ENCODE measurements at places on chromosomes 1 and 21.

GRCh38 chr1:24070821-24071393 lies 41.0 kb downstream of the MYOM3 start:
- peak; percentile 52 for DNase-seq

GRCh38 chr1:58782178-58783089 lies 1.4 kb downstream of the JUN start:
- DNase-seq = no peak

- DNase-seq = no peak
Measured at GRCh38 chr1:112143871-112144441, 154.5 kb upstream of the KCND3 start.

- DNase-seq = no peak
Measured at GRCh38 chr1:35379317-35380000, 111.0 kb downstream of the ZMYM4 start.

DNA sequence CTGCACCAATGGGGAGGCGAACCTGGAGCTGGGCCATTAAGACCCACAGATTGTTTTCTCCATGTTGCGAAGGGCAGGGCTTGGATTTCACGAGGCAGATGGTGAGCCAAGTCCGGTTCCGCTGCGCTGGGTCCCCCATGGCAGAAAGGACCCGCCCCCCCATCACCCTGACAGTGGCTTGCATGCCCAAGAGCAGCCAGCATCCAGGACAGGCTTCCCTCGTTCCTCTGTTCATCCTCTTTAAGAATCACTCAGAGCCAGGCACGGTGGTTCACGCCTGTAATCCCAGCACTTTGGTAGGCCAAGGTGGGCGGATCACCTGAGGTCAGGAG lies 15.8 kb upstream of the NPHP4 start:
- DNase-seq = no peak

DNA sequence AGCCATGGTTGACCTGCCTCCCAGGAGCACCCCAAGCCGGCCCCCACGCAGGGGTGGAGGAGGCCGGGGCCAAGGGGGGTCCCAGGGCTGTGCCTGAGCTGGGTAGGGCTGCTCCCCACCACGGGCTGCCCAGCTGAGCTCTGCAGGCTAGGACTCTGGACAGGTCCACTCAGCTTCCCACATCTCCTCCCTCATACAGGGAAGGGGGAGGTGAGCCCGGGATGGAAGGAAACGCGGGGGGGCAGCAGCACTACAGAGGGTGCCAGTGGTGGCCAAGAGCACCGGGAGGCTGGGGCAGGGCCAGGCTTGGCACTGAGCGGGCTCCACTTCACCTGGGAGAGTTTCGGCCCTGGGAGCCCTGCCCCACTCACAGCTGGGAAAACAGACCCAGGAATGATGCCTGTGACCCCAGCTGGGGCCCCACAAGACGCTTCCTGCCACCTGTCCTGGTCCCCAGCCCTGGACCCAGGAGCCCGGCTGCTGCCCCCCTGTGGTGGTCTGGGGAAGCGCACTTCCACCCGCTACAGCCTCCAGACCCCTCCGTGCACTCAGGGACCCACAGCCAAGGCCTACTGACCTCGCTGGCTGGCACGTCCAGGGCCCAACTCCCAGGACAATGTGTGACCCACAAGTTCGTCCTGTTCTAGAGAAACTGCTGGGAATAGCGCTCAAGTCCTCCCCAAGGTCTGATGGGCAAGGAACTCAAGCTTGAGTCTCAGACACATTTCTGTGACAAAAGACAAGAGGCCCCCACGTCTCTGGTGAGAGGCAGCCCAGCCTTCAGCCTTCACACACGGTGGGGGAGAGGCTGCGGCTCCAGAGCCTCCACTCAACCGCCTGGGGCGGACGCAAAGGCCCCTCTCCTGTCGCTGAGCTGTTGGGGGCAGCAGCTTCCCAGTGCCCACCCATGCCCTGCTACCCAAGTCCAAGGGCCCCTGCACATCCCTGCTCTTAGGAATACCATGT lies 3.0 kb downstream of the AURKAIP1 start:
- peak; percentile 67 for DNase-seq

GRCh38 chr1:18332576-18332975 lies 148.2 kb upstream of the KLHDC7A start:
- no peak for DNase-seq

DNA sequence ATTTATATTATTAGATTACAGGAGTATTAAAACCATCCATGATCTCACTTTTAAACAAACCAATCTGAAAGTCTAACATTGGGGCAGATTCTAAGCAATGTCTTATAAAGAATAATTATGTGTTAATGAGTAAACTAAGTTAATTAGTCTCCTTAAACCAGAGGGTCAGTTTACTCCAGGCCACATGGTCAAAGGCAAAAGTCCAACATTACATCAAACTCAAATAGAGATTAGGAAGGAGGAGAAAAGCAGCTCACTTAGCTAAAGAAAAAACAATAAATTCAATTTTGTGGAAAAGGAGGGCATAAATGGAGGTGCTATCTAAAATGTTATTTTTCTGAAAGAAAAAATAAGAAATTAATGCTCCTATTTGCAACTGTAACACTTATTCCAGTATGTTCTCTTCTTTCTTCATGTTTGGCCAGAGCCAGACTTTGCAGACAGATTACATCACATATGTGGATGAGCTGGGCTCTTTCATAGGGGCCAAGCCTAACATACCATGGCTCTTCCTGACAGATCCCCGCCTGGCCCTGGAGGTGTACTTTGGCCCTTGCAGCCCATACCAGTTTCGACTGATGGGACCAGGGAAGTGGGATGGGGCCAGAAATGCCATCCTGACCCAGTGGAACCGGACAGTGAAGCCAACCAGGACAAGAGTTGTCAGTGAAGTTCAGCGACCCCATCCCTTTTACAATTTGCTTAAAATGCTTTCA lies 24.3 kb upstream of the FMO2 start:
- no peak for DNase-seq

- peak; percentile 74 for DNase-seq
Measured at GRCh38 chr1:11735854-11736745, at the start of gene AGTRAP. AGTRAP (plus strand) TSS chr1:11736136; CDS start chr1:11736209, 73 bp downstream.

GRCh38 chr1:34710812-34711211 lies 44.0 kb upstream of the GJB5 start:
- DNase-seq = no peak

DNA sequence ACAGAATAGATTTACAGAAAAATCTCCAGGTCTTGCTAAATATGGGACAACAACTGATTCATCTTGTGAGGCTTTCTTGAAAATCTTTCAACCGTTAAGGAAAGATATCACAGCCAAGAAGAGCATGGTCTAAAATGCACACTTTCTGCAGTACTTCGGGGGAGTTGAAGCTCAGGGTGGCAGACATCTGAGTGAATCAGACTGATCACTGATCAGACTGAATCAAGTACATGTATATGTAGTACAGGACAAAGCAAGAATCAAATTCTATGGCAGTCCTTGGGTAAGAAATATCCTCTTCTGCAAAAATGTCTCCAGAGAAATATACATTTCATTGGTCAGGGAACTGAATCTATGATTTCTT lies 212.4 kb upstream of the SPAG17 start:
- no peak for DNase-seq

DNA sequence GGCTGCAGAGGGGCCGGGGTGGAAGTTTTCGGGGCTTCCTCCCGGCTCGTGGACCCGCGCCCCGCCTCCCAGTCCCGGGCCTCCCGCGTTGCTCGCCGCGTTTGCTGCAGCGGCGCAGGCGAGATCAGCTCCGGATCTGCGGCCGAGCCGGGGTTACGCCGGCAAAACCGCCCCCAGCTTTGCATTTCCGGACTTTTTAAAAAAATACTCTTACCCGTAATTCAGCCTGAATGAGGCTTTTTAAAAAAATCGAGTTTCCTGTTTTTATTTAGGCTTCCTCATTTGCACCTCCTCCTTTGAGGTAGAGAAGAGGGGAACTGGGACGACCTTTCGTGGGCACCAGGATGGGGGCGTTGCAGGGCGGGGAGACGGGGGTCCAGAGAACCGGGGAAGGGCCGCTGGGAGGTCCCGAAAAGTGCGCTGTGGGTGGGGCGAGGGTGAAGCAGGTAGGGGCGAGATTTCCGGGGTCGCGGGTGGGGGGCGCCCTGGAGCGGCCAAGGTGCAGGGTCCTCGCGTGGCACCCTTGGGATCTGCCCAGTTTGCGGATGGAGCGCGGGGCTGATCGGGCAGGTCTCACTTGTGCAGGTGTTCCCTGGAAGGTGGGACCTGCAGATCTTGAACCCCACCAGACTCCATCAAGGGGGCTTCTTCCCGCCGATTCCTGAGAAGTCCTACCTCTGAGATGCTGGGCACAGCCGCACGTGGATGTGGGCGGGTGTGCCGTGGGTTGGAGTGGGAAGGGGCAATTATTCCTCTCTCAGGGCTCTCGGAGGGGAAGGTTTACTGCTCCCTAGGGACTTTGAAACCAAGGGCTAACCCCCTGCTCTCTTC lies 1.1 kb downstream of the PIK3CD start:
- DNase-seq = no peak

GRCh38 chr1:39293375-39294070 lies 89.0 kb downstream of the MACF1 start:
- DNase-seq = no peak

- DNase-seq = no peak
Measured at GRCh38 chr1:85024736-85025135, 23.6 kb downstream of the MCOLN3 start.

GRCh38 chr1:200181861-200182260 lies 154.4 kb downstream of the NR5A2 start:
- no peak for DNase-seq

- no peak for DNase-seq
Measured at GRCh38 chr1:156021093-156021428, 310 bp upstream of the SSR2 start.

- DNase-seq = no peak
Measured at GRCh38 chr1:32014948-32015273, 1.2 kb downstream of the KHDRBS1 start.

GRCh38 chr1:30371888-30372791 lies 351.2 kb downstream of the MATN1 start:
- DNase-seq = no peak

DNA sequence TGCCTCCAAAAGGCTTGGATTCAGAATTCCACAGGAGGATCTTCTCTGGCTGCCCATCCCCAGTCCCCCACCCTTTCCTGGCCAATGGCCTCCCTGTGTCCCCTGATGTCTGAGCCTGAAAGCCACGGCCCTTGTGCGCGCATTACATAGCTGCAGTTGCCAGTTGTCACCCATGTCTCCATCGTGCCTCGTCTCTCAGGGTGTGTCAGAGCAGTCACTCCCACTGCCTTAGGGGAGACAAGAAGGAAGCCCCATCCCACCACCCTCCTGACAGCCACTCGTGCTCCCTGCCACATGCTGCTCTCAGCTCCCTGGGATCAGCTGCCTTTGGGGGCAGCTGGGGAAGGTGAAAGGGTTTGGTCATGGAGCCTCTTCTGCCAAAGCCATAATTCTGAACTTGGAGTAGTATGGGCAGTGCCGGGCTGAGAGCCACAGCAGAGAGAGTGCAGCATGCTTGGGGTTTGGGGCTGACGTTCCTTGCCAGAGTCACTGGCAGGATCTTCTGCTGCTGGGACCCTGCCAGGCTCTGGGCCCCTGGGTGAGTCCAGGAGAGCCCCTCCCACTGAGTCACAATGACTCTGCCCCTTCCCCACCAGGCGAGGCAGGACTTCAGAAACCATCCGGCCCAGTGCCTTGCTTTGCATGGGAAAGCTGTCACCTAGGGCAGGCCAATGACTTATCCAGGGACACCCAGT lies 285.9 kb upstream of the VAMP3 start:
- DNase-seq = no peak

Measured in stimulated activated CD8-positive, alpha-beta memory T cell treated with anti-CD3 and anti-CD28 coated beads, Interleukin-15, amount 100 ng/mL, for 1 hour (primary cell).